ENCODE measurements at places on chromosomes 12 and 14.

DNA sequence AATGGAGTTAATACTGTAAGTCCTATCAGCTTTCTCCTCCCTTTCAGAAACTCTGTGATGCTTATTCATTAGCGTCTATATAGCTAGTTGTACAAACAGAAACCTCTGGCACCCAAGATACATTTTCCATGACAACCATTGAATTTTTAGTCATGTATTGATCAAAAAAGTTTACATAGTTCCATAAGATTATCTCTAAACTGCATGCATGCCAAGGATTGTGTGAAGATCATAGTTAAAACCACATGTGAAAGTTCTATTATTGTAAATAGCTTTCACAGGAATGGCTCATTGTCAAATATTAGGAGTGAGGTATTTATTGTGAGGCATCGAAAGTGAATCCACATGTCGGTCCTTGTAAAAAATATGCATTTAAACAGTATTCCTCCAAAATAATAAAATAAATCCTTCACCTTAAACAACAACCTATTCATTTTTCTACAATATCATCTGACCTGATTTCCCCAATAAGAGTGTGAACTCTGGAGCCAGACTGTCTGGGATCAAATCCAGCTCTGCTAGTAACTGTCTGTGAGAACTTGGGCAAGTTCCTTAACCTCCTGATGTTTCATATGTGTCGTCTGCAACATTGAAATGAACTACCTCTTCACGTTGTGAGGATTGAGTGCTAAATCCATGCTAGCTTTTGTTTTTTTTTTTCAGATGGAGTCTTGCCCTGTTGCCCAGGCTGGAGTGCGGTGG is 10.6 kb upstream of the CDKL1 start:
- no peak for DNase-seq

GRCh38 chr14:38835874-38836273 is 267.2 kb downstream of the SEC23A start:
- no peak for DNase-seq

GRCh38 chr14:36508418-36509068 is 11.5 kb downstream of the NKX2-1 start:
- no peak for DNase-seq

- no peak for DNase-seq
Observed at GRCh38 chr14:69682621-69683263, 71.3 kb downstream of the SUSD6 start.

DNA sequence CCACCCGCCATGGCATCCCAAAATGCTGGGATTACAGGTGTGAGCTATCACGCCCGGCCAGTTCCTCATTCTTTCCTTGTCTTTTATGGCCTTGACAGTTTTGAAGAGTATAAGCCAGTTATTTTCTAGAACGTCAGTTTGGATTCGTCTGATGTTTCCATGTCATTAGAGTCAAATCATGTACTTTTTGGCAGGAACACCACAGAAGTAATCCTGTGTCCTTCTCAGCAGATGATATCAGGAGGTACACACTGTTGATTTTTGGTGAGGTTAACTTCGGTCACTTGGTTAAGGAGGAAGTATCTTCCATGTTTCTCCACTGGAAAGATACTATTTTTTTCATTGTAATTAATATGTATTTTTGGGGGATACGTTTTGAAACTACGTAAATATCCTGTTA is 25.1 kb upstream of the VPS33A start:
- no peak for DNase-seq

DNA sequence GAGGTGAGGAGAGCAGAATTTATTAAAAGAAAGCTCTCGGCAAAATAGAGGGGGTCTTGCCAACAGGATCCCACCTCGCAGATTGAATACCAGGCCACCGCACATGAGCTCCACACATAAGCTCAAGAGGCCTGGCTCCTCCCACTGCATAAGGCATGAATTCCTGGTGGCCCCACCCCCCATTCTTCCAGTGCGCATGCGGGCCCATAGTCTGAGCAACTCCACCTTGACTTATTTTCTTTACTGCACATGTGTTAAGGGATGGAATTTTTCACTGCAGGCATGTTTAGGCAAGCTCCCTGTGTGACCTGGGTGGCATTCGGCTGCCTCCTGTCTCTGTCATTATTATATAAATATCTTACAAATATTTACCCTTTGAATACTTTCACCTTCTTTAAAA is 412.5 kb downstream of the RMST start:
- DNase-seq, result no peak

GRCh38 chr14:55794655-55795595 is 214.9 kb downstream of the KTN1 start:
- DNase-seq, result no peak

DNA sequence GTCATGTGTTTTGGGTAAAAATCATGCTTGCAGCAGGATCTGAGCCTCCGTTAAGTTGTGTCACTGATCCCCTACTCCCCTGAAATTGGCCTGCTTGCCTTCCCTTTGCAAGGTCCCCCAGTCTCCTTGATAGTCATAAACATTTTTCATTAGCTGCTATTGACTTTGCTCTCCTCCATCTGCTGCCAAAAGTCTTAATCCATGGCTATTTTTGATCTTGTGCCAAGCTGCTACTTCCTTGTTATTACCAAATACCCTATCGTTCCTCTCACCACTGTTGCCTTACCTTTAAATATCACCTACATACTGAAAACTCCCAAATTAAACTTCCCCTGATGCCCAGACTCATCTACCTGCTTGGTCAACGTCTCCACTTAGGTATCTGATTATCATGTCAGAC is 148.3 kb downstream of the PHLDA1 start:
- no peak for DNase-seq

- no peak for DNase-seq
Observed at GRCh38 chr12:82207556-82207955, 150.6 kb downstream of the CCDC59 start.

DNA sequence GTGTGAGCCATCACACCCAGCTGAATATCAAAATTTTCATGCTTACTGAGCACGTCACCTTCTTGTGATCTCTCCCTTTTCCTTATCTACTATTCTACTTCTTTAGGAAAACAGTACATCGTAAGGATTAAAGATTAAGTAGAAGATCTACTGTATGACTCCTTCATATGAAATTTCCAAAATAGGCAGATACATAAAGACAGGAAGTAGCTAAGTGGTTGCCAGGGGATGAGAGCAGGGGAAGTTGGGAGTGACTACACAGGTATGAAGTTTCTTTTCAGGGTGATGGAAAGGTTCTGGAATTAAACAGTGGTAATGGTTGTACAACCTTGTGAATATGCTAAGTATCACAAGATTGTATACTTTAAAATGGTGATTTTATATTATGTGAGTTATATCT is 36.5 kb upstream of the CERS5 start:
- no peak for DNase-seq

- no peak for DNase-seq
Observed at GRCh38 chr14:71361336-71361735, 454.1 kb downstream of the PCNX1 start.

GRCh38 chr14:91873471-91874415 is 6.4 kb upstream of the TC2N start:
- no peak for DNase-seq

GRCh38 chr14:75310295-75311111 is 31.9 kb downstream of the FOS start:
- peak; percentile 75 for DNase-seq
